ENCODE measurements at places on chromosomes 16 and 17.

DNA sequence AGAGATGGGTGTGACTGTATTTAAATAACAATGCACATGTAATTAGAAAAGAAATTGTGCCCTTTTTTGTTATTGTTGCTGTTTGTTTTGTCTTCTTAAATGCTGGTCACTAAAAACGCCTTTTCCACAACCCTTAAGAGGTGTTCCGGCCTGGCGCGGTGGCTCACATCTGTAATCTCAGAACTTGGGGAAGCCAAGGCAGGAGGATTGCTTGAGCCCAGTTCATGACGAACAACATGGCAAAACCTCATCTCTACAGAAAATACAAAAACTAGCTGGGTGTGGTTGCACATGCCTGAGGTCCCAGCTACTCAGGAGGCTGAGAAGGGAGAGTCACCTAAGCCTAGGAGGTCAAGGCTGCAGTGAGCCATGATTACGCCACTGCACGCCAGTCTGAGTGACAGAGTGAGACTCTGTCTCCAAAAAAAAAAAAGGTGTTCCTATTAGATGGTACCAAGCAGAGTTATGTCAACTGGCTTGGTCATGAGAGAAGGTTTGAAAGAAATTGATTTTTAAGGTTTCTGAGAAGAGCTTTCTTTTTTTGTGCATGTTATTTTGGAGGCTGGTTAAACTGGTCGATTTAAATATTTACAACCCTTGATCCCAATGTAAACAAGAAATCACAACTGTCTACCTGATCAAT, 23.5 kb upstream of the RFFL start:
- no peak for DNase-seq

- DNase-seq = no peak
Observed at GRCh38 chr17:16927641-16928321, 44.1 kb downstream of the TNFRSF13B start.

DNA sequence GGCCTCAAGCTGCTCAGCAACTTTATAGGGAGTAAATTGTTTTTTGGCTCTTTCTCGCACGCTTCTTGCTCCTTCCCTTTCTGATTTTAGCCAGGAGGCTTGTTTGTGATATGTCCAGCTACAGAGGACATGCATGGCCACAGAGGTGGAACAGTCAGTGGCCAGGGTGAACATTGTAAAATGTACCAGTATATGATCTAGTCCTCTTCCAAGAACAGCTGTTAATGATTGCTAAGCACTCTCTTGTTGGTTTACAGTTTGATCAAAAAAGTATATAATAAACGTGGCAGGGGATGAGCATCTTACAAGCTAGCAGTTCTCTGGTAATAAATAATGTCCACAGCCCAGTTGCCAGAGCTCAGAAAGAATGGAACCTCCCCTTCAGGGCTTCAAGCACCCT, 461.7 kb upstream of the DYNLRB2 start:
- no peak for DNase-seq

GRCh38 chr16:79997257-79997656, 396.7 kb upstream of the MAF start:
- no peak for DNase-seq

- DNase-seq = no peak
Observed at GRCh38 chr17:78797691-78798585, 15.9 kb upstream of the CYTH1 start.

DNA sequence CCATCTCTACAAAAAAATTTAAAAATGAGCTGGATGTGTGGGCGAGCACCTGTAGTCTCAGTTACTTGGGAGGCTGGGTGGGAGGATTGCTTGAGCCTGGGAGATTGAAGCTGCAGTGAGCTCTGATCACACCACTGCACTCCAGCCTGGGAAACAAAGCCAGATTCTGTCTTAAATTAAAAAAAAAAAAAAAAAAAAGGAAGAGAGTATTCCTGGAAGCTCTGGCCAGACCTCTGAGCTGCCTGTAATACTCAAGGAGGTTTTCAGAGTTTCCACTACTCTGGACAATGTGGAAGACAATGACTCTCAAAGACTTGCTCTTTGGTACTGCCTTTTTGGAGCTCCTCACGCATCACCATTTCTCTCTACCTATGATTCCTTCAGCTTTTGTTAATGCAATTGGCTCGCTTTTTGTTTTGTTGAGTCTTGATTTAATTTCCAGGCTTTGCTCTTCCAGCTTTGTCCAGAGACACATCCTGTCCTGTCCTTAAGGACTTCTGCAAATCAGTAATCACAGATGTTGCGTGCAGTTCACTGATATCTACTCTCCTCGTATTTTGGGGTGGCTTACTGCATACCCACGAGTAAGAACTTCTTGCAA, 10.8 kb downstream of the CHD9 start:
- DNase-seq = no peak

DNA sequence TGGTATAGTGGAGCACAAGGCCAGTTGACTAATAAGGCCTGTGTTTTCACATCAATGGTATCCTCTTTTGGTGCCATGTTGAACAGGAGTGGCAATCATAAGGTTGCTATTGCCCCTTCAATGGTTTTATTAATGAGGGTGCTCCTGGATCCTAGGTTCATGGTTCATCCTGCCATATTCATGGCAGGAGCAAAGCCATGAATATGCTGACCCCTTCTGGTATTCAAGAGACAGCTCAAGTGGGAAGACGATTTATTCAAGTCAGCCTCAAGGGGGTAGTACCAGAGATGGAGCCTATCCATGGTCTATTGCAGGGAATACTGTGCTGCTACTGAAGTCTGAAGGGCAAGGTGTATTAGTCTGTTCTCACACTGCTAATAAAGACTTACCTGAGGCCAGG, 2.6 kb downstream of the ABCA9 start:
- no peak for DNase-seq

- DNase-seq = no peak
Observed at GRCh38 chr17:27496005-27496404, 39.8 kb downstream of the KSR1 start.

DNA sequence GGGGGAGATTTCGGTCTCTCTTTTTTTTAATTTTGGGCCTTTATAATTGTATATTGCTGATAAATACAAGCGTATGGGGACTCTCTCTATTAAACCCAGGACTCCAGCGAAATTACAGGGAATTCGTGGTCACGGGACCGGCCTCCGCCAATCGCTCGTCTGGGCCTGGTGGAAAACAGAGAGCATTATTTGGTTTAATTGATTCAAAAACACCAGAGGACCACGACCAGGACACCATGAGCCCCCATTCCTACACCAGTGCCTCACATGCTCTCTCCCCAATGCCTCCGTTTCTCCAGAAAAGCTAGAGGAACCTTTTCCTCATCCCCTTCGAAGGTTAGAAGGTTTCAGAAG, at the start of gene HOXB2:
Gene HOXB2, minus strand, starts transcription at position 88 of the 354 bp plus-strand sequence. CDS start 198 bp downstream, outside the sequence.
- DNase-seq = no peak

DNA sequence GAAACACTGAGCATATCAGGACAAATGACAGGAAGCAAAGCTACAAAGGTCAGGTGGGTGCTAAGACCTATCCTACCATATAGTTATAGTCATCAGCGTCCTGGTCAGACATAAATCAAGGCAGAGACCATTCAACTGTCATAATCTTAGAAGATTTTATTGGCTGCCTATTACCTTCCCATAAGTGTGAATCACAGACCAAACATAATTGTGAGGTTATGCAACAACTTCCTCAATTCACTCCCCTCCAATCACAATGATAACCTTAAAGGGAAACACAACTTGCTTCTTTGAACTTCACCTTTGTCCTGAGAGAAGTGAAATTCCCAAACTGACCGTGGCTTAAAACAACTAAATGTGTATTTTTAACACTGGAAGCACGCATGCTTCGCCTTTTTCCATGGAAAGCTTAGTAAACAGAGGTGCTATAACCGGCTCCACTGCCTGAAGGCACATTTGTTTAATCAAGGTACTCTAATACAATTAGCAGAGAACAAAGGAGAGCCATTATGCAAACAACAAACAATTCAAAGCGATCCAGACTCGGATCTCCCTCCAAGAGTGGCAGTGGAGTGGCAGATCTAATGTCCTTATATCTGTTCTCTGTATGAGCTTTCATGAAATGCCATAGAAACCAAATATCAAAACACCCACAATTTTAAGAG, 84.9 kb downstream of the TMEM114 start:
- no peak for DNase-seq

DNA sequence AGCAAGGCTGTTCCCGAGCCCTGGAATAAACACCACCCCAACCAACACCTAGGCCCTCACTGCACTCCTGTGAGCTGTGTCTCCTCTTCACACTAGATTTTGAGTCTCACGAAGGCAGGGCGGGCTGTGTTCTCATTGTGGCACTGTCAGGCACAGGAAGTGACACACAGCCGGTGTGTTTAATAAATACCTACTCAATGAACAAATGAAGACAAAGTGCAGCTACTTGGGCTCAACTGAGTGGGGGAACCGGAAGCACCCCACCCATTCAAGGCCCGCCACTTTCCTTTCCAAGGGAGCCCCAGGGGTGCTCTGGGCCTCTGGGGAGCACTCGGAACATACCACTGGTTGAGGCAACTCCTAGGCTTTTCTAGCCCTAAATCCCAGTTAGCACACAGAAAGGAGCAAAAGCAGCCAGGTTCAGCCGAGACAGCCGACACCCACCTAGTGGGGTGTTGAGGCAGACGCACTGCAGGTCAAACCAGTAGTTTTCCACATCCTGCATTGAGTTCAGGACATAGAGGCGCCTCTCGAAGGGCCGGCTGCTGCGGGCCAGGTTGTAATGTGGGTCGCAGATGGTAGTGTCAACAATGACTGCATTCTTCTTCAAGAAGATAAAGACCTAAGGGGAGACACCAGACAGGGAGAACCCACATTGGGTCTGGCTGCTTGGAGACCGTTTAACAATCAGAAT, 57.7 kb downstream of the GTF3C1 start:
- DNase-seq = no peak

DNA sequence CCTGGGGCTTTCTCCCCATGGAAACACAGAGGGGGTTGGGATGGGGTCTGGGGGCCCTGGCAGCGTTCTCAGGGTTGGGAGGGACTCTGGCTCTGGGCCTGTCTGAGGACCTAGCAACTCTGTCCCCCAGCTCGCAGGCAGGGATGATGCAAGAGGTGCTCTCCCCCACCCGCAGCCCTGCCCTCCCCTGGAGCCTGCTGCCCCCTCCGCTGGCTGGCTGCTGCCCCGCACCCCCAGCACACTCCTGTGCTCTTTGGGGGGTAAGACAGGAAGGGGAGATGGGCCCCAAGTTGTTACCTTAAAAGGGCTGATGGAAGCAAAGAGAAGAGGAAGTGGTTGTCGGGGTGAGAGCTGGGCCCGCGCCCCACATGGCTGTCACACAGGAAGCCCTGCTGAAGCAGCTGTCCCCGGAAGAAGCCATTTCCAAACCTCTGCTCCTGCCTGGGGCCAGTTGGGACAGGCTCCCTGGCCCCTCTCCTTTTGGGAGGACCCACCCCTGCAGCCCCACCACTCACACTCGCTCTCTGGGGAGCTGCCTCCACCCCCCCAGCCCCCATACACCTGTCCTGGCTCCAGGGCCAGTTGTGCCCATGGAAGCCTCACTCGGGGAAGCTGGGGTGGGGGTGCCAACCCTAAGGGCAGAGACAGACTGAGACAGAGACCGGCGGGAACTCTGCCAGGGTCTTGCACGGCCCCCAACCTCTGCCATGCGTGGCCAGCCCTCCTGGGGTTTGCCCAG, 2.5 kb downstream of the CORO1A start:
- peak; percentile 63 for DNase-seq

DNA sequence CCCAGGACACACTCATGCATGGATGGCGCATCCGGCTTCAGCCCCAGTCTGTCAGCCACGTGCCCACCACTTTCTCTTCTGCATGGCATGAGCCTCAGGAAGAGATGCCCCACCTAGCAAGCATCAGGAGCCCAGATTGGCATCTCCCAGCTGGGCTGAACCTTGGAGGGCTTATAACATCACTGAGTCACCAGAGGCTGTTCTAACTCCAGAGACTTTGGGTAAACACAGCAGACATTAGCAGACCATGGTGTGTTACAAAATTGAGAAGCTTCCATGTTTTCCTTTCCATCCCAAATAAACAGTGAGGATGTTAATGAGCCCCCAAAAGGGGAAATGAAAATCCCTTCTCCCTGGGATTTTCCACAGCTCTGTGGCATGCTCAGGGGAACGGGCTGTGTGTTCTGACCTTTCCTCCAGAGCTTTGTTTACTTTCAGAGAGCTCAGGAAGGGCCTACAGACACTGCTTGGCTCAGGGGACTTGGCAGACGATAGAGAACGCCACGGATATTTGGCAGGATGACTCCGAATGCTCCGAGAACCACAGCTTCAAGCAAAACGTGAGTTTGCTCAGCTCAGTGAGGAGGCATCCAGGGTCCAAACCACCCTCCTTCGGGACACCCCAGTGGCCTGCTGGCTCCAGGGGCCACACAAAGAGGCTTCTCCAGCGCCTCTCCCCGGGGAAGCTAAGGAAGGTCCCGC, 16.5 kb downstream of the GLP2R start:
- no peak for DNase-seq

GRCh38 chr16:88759245-88759975, 25.6 kb downstream of the PIEZO1 start:
- peak; percentile 51 for DNase-seq

GRCh38 chr16:56775162-56775561, 45.2 kb downstream of the NUP93 start:
- no peak for DNase-seq

DNA sequence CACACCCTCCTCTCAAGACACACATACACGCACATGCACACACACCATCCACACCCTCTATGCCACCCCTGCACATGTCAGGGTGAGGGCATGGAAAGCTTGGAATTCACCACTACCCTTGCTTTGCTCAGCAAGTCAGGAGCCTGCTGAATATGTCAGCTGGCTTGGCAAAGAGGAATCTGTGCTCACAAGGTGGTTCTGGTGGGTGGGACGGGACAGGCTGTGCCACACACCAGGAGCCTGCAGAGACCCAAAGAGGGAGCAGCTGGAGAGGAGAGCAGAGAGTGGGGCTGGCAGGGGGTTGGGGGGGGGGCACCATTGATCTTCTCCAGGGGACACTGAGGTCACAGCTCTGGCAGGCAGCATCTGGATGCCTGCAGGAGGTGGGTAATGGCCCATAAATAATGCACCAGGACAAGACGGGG, 48.7 kb upstream of the NDRG4 start:
- no peak for DNase-seq

- no peak for DNase-seq
Observed at GRCh38 chr16:55125818-55126385, 195.2 kb downstream of the IRX5 start.

DNA sequence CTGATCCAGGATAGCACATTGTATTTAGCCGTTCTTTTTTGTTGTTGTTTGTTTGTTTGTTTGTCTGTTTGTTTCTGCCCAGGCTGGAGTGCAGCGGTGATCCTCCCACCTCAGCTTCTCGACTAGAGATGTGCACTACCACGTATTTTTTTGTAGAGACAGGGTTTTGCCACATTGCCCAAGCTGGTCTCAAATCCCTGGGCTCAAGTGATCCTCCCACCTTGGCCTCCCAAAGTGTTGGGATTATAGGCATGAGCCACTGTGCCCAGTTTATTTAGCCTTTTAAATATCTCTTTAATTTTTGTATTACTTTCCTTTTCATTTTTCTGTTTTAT, 9.2 kb upstream of the NLRC5 start:
- DNase-seq = no peak

- no peak for DNase-seq
Observed at GRCh38 chr17:75544250-75544649, 18.8 kb downstream of the LLGL2 start.

- DNase-seq = no peak
Observed at GRCh38 chr17:50027881-50028735, 27.8 kb upstream of the ITGA3 start.

All from activated T-helper 1 cell treated with anti-CD3 and anti-CD28 coated beads, Interleukin-2, amount 50 U/mL, for 16 hours (primary cell).